NB4 (cell line): ENCODE measurements at places on chromosomes 2 and 18.

DNA sequence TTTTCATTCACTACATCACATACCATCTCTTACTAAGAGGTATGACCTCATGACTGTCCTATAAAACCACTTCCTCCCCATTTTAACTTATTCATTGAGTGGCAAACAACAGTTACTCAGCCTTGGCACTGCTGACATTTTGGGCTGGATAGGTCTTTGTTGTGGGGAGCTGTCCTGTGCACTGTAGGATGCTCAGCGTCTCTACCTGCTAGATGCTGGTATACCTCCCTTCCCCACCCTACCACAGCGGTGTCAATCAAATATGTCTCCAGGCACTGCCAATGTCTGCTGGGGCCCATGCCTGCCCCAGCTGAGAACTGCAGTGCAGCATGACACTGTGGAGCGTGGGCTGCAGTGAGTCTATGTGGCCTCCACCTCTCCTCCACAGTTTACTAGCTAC is 76.3 kb upstream of the MGAT4A start:
- peak; percentile 70 for DNase-seq

GRCh38 chr2:134301928-134302260 is 48.0 kb downstream of the MGAT5 start:
- no peak for DNase-seq

GRCh38 chr2:23850564-23851256 is 76.2 kb downstream of the ATAD2B start:
- no peak for DNase-seq

DNA sequence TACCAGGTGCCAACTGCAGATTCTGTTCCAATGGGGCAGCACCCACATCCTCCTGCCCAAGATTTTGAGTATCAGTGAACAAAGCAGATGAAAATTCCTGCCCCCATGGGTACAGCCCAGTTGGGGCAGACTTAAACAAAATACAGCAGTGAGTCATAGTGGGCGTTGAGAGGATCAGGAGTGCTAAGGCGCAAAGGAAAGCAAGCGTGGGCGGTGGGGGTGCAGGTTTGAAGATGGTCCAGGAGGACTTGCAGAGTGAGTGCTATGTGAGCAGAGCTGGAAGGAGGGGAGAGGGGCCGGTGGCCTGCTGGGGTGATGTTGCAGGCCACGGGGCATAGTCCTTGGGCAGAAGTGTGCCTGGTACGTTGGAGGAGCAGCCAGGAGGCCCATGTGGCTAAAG is 24.7 kb downstream of the STEAP3 start:
- no peak for DNase-seq

- no peak for DNase-seq
Observed at GRCh38 chr2:240392948-240393830, 42.3 kb upstream of the GPC1 start.

GRCh38 chr2:25821225-25822056 is 56.8 kb downstream of the ASXL2 start:
- no peak for DNase-seq

- DNase-seq, result peak; percentile 45
Observed at GRCh38 chr2:101710471-101711318, 13.2 kb downstream of the MAP4K4 start.

DNA sequence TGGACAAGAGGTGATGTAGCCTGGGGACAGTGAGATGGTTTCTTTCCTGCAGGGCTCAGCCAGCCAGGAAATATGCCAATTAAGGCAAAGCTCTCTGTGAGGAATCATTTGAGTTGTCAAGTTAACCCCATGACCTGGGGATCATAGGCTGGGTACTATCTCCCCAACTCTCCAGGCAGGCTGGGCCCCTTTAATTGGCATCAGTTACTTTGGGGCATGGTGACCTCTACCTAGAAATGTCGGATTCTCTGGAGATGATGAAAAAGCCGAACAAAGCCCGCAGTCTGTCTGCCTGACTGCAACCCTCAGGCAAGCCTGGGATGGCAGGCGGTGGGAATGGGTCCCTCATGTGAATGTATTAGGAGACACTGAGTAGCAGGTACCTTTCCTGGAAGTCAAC is 193.5 kb upstream of the SMAD2 start:
- no peak for DNase-seq

DNA sequence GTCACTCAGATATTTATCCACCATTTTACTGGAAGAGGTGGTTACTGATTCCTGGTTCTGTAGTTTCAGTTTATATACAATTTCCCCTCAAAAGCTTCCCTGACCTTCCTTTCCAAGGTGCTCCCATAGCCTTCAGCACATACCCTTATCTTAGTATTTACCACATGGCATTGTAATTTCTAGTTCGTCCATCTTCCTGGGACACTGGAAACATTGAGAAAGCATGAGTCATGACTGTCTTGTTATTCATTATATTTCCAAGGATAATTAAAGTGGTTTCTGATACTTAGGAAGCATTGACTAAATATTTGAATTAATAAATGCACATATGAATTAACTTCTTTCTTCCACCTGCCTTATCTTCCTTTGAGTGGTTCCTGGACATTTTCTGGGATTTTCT is 203.8 kb downstream of the ETAA1 start:
- DNase-seq, result no peak

GRCh38 chr2:112714836-112715631 is 5.8 kb upstream of the NT5DC4 start:
- no peak for DNase-seq

DNA sequence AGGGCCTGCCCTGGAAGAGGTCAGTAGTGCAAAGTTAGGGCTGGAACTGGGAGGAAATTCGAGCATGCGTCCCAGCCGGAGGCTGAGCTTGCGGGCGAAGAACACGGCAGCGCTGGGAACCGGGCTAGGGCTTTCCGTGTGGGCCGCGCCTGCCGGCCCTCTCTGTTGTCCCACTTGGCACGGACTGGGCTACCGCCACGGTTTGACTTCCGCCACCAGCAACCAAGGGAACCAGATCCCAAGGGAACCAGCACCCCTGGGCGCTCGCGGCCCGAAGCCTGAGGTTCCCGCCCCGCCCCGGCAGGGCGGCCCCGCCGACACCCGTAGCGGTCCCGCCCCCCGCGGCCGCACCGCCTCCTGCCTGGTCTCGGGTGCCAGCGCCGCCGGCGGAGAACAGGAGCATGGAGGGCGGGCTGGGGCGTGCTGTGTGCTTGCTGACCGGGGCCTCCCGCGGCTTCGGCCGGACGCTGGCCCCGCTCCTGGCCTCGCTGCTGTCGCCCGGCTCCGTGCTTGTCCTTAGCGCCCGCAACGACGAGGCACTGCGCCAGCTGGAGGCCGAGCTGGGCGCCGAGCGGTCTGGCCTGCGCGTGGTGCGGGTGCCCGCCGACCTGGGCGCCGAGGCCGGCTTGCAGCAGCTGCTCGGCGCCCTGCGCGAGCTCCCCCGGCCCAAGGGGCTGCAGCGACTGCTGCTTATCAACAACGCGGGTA is at the start of gene SPR:
SPR (plus strand) TSS at position 377 of the 708 bp plus-strand sequence; CDS start at position 402, 25 bp downstream.
- DNase-seq, result peak; percentile 88

DNA sequence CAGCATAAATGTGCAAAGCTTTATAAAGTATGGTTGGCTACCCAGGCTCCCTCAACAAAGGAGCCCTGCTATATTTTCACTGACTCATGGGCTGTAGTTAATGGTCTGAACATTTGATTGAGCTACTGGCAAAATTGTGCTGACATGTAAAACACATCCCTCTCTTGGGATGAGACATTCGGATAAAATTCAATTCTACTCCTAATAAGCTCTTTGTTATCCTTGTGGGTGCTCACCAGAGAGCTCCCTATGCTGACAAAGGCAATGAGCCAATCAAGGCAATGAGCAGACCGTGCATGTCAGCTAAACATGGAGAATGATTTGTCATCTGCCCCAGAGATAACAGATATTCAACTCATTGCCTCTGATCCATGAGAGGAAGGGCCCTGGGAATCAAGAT is 27.7 kb downstream of the SERPINB8 start:
- DNase-seq, result no peak

GRCh38 chr18:8608795-8609658 is at the start of gene RAB12:
Gene RAB12 (plus strand): TSS chr18:8609437. CDS start chr18:8609440, 3 bp downstream.
- peak; percentile 88 for DNase-seq

GRCh38 chr2:49343638-49344037 is 189.3 kb upstream of the FSHR start:
- DNase-seq, result no peak

DNA sequence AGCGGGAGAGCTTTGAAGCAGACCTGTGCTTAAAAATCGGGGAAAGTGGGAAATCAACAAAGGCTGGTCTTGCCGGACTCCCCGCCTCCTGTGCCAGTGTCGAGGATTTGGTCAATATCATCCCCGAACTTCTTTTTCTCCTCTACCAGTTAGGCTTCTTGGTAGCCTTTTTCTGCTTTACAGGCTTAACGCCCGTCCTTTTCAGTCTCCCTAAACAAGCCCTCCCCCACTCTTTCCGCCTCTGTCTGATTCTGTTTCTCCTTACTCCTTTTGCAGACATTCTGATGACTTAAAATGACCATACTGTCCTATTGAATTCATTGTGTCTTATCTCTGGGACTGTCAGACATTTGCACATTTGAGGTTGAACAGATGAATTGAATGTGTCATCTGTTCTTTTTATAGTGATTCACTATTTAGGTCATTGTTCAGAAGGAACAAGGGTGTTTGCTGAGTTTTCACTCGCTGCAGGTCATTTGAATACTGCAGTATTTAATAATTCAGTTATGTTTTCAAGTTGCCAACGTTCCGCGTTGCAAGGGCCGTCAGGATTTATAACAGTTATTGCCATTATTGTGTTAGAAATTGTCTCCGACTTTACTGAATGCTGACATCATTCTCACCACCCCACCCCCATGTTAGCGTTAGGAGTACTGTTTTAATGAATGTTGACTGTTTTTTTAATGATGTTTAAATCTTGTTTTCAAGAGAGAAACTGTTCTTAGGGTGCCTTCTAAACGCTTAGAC is 1.1 kb downstream of the ITGAV start:
- DNase-seq, result peak; percentile 71
